ENCODE measurements at places on chromosomes 16 and 17.
A peak's percentile ranks its signal among the peaks of the same experiment; 100 is the strongest.

- DNase-seq: no peak
Observed at GRCh38 chr17:80727409-80727755, 182.7 kb downstream of the RPTOR start.

DNA sequence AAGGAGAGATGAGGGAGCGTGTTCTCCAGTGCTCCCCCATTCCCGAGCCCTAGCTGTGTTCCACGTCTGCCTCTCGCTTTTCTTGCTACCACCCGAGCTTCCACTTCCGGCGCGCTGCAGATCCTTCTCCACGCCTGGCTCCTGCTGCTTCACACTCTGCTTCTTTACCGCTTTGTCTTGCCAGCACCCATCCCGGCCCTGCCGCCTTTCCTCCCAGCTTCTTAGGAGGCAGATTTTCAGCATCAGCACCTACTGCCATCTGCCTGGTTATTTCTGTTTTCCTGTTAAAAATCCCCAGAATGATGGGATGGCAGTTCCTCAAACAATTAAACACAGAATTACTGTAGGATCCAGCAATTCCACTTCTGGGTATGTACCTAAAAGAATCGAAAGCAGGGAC, 64.7 kb downstream of the ELAC2 start:
- no peak for DNase-seq

DNA sequence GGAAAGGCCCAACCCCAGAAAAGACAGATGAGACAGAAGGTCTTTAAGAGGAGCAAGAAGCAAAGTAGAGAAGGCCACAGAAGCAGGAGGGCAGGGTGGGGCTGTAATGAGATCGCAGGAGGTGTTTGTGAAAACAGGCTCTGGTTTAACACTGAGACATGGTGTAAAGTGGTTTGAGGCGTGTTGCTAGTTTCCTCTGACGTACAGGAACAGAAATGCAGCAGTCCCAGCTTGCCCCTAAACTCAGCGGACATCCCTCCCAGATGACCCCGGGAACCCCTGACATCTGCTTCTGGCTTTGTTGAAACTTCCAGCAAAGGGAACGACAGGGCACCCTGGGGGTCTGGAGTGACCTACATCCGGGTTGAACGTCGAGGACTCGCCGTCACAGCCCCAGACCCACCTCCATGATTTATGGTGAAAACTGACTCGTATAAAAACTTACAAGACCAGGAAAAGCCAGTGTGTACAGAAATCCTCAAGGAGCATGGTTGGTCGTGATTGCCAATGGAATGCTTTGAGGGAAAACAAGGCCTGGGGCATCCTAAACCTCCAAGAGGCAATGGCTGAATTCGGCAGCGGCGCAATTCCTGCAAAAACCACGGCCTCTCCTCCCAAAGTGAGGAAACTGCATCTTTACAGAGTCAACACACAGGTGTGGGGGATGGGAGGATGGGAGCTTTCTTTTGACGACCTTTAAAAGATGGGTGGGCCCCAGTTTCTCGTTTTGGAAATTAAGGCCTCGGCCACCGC, 25.8 kb downstream of the LITAF start:
- DNase-seq: peak; percentile 33

DNA sequence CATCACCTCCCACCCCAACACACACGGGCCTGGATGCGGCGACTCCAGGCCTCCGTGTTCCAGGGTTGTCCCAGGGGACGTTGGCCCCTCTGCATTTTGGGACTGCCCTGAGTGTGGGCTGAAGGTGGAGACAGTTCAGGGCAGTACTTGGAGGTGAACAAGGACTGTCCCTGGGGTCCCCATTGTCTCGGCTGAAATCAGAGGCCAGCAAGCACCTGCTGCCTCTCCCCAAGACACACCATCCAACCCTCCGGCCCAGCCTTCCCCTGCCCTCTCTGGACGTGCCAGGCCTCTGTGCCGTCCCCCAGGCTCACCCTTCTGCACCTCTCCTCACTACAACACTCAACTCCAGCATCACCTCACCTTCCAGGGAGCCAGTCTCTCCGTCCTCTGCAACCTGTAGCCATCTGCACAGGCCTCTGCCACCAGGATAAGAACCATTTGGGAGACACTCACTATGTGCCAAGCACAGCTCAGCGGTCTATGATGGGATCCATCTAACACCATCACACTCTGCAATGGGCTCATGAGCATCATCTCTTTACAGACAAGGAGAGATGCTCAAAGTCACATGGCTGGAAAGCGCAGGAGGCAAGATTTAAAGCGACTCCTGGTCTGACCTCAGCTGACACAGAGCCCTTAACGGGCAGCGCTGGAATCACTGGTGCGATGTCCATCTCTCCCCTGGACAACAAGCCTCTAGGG, 104.5 kb upstream of the SEC14L1 start:
- DNase-seq: no peak

DNA sequence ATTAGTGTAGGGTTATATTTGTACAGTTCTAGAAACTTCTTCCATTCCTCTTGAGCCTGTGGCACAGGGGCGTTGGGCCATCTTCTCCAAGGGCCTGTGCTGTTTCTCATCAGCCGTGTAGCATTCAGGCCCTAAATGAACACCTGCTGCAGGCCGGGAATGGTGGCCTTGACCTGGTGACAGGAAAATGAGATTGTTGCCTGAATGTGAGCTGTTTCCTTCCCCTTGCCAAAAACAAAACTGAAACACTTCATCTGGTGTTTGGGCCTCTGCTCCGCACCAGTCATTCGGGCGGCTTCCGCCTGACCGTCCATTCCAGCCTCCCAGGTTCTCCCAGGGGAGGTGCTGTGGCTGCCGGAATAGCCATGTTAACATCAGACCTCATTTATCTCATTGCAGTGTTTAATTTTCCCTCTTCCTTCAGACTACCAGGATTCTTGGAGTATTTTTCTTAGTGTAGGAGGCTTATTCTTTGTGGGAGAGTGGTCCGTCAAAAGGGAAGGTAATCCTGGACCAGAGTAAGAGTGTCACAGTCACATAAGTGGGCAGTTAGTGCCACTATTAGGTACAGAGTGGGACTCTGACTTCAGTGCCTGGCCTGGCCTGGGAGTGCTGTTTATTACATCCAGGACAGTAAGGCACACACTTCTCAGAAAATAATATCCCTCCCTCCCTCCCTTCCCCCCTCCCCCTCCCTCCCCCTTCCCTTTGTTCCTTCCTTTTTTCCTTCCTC, 61.9 kb downstream of the WWP2 start:
- no peak for DNase-seq

GRCh38 chr17:4881761-4882555, 17.4 kb upstream of the C17orf107 start:
- DNase-seq: peak; percentile 32

DNA sequence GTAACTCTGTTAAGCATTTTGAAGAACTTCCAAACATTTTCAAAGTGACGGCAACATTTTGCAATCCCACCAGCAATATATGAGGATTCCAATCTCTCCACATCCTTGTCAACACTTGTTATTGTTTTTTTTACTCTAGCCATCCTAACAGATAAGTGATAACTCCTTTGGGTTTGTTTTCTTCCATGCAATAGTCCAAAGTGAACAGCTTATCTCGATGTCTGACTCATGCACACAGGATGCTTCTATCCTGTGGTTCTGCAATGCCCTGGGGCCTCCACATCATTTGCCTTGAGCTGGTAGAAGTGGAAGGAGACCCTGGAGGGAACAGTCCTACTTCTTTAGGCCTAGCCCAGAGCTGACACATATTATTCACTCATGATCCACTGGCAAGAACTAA, 13.0 kb downstream of the TLE7 start:
- no peak for DNase-seq

DNA sequence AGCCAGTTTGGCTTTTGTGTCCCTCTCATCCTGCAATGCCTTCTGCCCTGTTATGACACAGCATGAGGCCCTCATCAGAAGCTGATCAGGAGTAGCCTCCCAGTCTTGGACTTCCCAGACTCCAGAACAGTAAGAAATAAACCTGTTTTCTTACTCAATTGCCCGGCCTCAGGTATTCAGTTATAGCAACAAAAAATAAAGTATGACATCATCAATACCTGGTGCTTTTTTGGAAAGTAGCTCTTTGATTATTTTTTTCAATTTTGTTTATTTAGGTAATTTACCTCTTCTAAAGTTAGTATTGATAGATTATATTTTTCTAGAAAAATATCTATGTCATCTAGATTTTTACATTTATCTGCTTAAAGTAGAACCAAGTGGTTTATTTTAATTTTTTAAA, 112.8 kb upstream of the CES5A start:
- no peak for DNase-seq

GRCh38 chr17:61669522-61669921, 78.5 kb upstream of the NACA2 start:
- no peak for DNase-seq

- DNase-seq: no peak
Observed at GRCh38 chr17:42651392-42651791, 7.7 kb upstream of the TUBG2 start.
